SK-N-SH (cell line): ENCODE measurements at places on chromosomes 6 and 20.

DNA sequence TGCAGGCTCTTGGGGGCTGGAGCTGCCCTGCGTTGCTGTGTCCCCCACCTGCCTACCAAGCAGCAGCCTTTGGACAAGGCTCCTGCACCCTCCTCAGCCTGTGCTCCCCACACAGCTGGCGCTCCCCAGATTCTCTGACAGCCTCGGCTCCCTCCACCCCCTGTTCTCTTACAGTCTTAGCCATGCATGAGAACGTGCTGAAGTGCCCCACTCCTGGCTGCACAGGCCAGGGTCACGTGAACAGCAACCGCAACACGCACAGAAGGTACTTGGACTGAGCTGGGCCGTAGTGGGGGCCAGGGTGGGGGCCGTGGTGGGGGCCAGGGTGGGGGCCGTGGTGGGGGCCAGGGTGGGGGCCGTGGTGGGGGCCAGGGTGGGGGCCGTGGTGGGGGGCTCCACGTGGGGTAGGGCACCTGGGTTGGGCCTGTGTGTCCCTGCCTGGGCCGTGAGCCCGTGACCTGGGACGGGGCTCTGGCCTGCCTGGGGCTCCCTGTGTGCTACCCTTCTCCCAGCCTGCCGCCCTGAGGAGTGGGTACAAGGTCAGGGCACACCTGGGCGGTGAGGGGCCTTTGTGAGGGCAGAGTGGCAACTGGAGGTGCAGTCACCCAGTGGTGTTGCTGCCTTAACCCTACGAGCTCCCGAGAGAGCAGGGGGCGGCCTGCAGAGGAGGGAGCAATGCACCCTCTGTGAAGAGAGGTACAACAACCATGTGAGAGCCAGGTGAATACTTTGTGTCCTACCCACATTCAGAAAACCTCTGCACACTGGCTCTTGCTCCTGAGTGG is 43.5 kb upstream of the PCMTD2 start:
- DNase-seq = no peak

DNA sequence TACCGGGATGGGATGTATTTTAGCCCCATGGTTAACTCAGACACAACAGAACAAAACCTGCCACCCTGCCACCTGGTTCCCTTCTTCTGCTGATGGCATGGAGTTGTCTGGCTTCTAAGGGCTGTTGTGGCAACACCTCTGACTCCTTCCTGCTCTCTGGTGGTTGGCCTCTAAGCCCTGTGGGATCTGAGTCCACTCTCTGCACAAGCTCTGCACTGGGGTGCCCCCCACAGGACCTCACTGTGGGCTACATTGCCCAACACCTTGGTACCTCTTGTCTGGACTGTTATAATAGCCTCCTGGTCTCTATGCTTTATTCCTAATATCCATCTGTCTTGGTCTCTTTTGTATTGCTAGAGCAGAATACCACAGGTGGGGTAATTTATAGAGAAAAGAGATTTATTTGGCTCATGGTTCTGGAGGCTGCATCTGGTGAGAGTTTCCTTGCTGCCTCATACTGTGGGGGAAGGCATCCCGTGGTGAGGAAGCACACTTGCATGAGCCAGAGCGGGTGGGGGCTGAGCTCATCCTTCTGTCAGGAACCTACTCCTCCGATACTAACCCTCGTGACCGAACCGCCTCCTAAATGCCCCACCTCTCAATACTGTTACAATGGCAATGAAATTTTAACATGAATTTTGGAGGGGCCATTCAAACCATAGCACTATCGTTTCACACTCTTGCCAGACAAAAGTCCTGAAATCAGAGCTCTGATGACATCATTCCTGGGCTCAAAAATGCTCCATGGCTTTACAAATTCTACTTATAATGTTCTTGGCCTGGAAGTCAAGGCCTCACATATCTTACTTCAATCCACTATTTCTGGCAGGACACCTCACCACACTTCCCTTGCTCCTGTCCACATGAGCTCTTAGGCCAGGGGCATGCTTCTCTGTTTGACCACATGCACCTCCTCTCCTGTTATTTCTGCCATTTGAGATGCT is 127.2 kb downstream of the PAX1 start:
- DNase-seq = no peak

GRCh38 chr6:12243169-12243568 is 47.0 kb upstream of the EDN1 start:
- DNase-seq = no peak

- no peak for DNase-seq
Measured at GRCh38 chr6:93453956-93454355, 34.6 kb upstream of the EPHA7 start.

GRCh38 chr20:45905505-45906079 is 6.4 kb downstream of the PLTP start:
- no peak for DNase-seq

DNA sequence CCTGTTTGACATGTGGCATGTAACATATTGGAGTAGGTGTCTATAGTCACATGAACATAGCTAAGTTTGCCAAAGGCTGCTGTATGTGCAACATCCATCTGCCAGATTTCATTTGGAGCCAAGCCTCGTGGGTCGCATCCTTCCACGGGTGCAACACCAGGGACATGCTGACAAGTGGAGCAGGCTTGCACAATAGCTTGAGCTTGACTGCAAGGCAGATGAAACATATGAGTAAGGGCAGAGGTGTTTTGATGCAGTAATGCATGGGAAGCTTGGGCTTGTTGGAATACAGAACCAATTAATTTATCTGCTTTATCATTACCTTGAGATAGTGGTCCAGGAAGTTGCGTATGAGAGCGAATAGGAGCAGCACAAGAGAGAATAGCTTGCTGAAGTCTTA is 74.1 kb upstream of the BTN3A2 start:
- no peak for DNase-seq

DNA sequence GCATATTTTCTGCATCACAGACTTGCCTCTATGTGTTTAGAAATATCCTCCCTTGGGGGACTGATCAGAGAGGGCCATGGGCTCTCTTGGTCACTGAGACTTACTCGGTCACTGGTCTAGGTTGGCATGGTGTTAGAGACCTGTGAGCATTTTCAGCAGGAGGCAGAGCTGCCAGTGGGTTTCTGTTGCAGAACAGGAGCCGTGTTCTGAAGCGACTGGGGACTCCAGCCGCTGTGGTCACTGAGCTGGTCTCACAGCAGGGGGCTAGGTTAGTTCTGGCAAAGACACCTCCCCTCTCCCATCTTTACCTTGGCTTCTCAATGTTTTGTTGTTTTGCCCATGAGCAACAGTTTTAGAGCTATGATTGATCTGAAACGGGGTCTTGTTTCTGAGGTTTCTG is 8.7 kb downstream of the TMEM181 start:
- no peak for DNase-seq

DNA sequence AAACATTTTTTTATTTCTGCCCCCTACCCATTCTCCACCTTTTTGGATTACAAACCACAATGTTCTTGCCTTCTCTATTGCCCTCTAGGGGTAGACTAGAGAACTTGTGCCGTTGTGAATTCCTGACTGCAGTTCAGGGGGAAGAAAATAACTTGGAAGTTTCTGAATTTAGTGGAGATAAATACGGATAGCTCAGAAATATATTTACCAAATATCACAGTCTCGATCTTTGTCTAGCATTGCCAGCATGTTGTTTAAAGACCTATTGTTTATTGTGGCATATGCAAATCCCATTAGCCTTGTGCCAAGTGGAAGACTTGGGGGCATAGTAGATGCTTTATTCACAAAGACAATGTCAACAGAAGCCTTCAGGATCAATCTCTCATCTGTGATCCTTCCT is 154.1 kb upstream of the MMS22L start:
- DNase-seq = peak; percentile 42

DNA sequence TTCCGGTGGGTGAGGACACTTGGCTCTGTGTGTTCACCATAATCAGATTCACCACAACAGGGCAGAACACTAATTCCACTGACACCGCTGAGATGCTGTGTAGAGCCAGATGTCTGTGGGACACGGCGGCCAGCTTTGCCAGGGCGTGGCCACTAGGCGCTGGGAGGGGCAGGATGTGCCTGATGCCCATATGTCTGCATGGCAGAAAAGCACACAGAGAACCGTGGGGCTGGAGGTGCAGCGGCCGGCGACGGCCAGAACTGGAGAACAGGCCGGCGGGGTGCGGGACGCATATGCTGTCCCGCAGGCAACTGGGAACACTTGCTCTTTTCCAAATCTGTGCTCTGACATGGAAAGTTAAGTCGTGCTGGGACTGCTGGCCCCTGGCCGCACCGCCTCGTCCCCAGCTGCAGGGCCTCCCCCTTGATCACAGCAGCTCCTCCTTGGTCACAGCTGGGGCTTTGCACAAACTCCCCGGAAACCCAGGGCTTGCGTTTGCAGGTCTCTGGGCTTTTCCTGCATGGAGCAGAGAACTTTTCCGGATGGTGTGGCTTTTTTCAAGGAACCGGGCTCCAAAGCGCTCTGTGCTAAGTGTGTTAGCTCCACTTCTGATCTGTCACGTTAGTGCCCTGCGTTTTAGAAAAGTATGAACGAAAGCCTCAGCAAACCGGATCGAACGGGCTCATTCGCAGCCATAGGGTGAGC is 31.1 kb downstream of the NTSR1 start:
- DNase-seq = no peak

DNA sequence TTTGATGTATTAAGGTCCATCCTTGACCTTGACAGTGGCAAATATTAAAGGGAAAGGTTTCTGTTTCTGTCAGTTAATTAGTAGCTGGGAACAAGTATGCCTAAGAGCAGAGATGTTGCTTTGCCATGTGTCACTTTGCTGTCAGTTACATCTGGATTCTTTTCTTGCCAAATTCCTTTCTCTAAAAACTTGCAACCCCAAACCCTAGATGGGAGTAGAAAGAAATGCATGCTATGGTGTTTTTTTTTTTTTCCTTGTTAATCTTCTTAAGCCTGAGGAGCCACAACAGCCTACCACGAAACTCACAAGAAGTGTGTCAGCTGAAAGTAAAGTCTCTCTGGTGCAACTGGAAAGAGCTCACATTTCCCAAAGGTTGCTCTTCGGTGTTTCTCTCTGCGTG is 18.0 kb upstream of the CLDN20 start:
- no peak for DNase-seq

- DNase-seq = peak; percentile 64
Measured at GRCh38 chr6:111011360-111012142, 29.7 kb downstream of the RPF2 start.

DNA sequence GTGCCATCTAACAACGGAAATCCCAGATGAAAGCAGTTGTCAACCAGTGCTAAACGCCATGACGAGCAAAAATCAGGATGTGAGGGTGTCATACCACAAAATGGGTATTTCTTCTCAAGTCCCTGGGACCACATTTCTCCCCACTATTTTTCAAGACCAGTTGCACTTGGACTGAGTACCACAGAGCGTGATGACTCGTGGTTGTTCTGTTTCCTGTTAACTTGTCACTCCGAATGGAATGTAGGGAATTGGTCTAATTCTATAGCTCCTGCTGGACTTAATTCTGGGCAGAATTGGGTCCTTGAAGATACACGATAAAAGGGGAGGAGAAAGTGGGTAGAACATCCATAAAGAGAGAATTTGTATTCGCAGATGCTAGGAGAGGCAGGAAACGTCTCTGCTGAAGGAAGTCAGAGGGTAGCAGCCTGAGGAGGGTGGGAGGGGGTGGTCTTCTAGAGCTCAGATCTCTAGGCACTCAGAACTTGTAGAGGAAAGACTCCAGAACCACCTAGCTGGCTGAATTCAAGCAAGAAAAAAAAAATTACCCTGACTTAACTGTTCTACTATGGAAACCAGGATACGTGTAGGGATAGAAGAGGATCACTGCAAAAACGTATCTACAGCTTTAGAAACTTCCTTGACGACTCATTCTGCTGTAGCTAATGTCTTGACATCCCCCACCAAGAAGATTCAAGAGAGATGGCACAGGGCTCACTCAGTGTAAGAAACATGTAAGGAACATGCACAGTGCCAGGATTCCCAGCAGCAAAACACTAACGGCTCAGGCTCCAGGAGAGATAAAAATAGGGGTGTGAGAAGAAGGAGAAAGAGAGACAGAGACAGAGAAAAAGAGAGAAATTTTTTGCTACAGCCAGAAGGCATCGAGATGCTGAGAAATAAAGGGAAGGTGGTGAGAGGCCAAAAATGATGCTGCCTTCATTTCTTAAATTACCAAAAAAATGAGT is 494.7 kb downstream of the CD83 start:
- DNase-seq = no peak

- peak; percentile 25 for DNase-seq
Measured at GRCh38 chr6:135506270-135506997, 8.9 kb upstream of the AHI1 start.

DNA sequence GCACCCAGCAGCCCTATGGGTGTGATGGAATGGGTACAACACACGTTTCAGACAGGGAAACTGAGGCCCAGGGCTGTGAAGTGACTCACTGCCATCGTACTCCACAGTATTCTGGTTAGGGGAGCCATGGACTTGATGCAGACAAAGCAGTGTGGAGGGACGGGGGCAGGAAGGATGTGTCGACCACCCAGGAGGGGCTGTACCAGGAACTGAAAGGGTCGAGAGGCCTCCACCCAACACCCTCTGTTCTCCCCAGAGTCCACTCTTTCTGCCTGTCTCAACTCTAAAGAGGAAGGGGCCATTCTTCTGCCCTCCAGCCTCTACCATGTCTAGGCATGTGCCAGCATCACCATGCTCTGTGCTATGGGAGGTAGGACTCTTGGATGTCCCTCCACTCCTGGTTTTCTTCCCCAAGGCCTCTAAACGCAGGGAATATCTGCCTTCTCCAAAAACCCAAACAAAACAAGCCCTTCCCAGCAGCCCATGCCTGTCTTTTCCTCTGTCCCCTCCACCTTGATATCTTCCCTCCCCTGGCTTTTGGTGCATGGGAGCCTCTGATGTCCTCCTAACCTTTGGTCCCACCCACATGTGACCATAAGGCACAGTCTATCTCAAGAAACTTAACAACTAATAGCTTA is 7.4 kb downstream of the SLC22A1 start:
- peak; percentile 4 for DNase-seq

DNA sequence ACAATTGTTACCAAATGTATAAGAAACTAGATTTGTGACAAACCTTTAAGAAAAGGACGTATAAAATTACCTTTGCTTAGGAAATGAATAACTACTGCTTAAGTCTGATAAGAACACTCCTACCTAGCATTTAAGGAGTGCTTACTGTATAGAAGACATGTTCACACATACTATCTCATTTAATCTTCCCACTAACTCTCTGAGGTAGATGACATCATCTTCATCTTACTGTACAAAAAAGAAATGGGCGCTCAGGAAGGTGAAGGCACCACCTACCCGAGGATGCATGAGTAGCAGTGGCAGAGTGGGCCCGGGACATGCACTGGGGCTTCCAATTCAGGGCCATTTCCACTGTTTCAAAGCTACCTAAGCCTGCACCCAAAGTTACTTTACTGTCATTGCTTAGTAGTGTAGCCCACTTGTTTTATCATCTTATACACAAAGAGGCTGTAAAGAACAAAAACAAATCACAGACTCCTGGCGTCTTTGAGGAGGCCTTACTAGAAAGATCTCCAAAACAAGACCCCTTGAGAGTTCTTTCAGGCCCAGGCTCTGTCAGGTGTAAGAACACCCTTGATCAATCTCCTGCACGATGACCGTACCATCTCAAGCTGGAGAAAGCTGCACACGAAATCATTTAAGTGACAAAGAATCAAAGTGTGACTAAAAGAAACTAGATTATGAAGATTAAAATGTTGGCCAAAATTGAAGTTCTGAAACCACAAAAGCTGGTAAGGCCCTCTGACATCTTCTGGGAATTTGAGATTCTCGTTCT is 128.0 kb downstream of the INSM1 start:
- no peak for DNase-seq
